ENCODE measurements at places on chromosomes 12 and 14. TPM values are rescaled to one million over a fixed set of nuclear protein-coding genes. Genes with fewer than 3 reads are reported as not detected.
A peak's percentile ranks its signal among the peaks of the same experiment; 100 is the strongest.

Gene TMPRSS12
- total RNA-seq: not detected

Gene CFAP73
- not detected for total RNA-seq

DNA sequence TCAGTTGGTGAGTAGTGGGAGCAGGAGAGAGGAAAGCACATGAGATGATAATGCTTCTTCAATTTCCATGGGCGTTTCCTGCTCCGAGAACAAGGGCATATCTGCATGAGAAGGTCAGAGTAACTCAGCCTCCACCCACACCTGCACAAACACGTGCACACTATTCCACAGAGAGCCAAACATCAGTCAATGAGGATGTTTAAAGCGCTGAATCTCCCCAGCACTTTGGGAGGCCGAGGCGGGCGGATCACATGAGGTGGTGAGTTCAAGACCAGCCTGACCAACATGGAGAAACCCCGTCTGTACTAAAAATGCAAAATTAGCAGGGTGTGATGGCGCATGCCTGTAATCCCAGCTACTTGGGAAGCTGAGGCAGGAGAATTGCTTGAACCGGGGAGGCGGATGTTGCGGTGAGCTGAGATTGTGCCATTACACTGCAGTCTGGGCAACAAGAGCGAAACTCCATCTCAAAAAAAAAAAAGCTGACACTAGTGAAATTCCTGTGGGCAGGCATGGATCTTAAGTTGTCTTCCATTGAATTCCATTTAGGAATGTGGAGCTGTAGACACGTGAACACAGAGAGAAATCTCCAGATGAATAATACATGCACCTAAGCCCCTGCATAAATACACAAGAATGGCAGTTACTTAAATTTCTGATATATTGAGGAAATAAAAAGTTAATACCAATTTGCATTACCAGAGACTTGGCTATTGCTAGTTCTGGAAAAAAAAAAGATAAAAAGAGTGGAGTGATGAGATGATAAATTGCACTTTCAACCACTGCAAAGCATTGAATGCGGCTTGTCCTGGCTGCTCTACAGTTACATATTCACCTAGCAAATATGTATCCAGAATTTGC, 1097.4 kb upstream of the TMEM132C start:
- H3K27me3 ChIP-seq: peaks cover 11% of the 10 kb centered on the region
- ATAC-seq: no peak
- no peak overlapping the region for H3K27ac ChIP-seq
- no peaks in the 10 kb centered on the region for H3K36me3 ChIP-seq
- peaks cover 4% of the 10 kb centered on the region for H3K4me1 ChIP-seq
- no peak overlapping the region for H3K4me3 ChIP-seq

GRCh38 chr14:101407328-101407727, 154.0 kb upstream of the DIO3 start:
- no peaks in the 10 kb centered on the region for H3K36me3 ChIP-seq
- peaks cover 6% of the 10 kb centered on the region for H3K4me1 ChIP-seq
- H3K4me3 ChIP-seq: no peak overlapping the region
- peaks cover 28% of the 10 kb centered on the region for H3K27me3 ChIP-seq
- H3K27ac ChIP-seq: no peak overlapping the region

- no peaks in the 10 kb centered on the region for H3K27me3 ChIP-seq
Measured at GRCh38 chr12:91538418-91538817, 355.8 kb upstream of the DCN start.

GRCh38 chr14:69666690-69667211, 55.4 kb downstream of the SUSD6 start:
- peaks cover 68% of the 10 kb centered on the region for H3K4me1 ChIP-seq
- no peak for ATAC-seq
- peak overlapping the region; percentile 76 for H3K27ac ChIP-seq
- no peak overlapping the region for H3K4me3 ChIP-seq

DNA sequence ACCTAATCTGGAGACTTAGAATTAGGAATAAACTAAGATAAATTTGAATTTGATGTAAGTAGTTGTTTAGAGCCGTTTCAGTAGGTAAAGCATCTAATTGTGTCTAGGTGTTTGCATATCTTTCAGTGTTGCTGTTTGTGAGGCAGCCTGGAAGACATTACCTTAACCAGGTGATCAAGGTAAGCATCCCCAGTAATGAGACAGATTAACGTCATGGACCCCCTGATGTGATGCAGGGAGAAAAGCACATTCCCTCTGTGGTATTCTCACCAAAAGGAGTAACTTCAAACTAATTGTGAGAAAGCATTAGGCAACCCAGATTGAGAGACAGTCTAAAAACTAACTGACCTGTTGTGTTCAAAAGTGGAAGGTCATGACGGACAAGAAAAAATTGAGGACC, 251.6 kb downstream of the NUAK1 start:
- no peaks in the 10 kb centered on the region for H3K27me3 ChIP-seq
- H3K36me3 ChIP-seq: no peaks in the 10 kb centered on the region
- ATAC-seq: no peak
- H3K4me3 ChIP-seq: no peak overlapping the region
- no peak overlapping the region for H3K27ac ChIP-seq

DNA sequence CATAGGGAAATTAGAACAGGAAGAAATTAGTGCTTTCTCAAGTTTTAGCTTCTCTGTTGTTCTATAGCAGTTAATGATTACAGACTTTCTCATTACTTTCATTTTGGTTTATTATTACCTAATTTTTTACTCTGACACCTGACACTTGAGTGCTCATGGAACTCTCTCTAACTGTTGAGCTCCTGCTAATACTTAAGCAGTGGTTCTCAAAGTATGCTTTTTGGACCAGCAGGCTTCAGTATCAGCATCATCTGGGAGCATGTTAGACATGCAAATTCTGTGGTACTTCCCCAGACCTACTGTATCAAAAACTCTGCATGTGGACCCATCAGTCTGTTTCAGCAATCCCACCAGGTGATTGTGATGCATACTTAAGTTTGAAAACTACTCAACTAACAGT, 235.3 kb downstream of the CCDC91 start:
- no peak overlapping the region for H3K27ac ChIP-seq
- ATAC-seq: no peak
- H3K4me3 ChIP-seq: no peak overlapping the region
- no peaks in the 10 kb centered on the region for H3K36me3 ChIP-seq
- no peaks in the 10 kb centered on the region for H3K4me1 ChIP-seq

Gene EGLN3
- total RNA-seq: 17.7 TPM

- ATAC-seq: peak; percentile 51
- peak overlapping the region; percentile 77 for H3K4me3 ChIP-seq
Measured at GRCh38 chr12:124992874-124993625, 395 bp upstream of the BRI3BP start.

Gene TEX52
- not detected for total RNA-seq

DNA sequence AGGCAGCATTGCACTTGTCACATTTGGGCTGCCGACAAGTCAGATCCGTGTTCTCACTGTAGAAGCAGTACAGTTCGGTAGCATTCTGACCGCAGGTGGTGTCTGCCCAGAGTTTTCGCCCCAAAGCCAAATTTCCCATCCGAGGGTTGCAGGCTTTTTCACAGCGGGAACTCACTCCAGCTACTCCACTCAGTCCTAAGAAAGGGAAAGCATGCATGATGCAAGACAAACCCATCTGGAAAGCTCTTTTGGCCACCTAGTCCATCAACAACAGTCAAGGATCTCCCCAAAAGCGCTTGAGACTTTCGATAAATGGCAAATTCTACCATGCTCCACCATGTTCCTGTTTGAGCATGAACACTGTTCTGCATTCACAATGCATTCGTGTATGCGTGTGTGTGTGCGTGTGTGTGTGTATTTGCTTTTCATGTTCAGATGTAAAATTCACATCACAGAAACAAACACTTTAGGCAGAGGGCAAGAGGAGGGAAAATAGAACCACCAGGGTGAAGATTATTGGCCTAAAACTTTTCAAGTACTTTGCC, 3.2 kb downstream of the NTN4 start:
- no peaks in the 10 kb centered on the region for H3K36me3 ChIP-seq
- H3K4me3 ChIP-seq: no peak overlapping the region
- H3K4me1 ChIP-seq: no peaks in the 10 kb centered on the region
- H3K27ac ChIP-seq: no peak overlapping the region
- ATAC-seq: no peak

- H3K4me1 ChIP-seq: no peaks in the 10 kb centered on the region
- H3K36me3 ChIP-seq: no peaks in the 10 kb centered on the region
- no peaks in the 10 kb centered on the region for H3K27me3 ChIP-seq
- ATAC-seq: no peak
Measured at GRCh38 chr12:105641749-105642148, 311.3 kb downstream of the C12orf75 start.

GRCh38 chr12:30837595-30837994, 82.8 kb upstream of the CAPRIN2 start:
- no peak overlapping the region for H3K4me3 ChIP-seq
- no peaks in the 10 kb centered on the region for H3K36me3 ChIP-seq
- H3K27ac ChIP-seq: no peak overlapping the region
- no peak for ATAC-seq
- H3K27me3 ChIP-seq: peaks cover 27% of the 10 kb centered on the region
